ENCODE measurements at places on chromosomes 12 and 14. TPM values are rescaled to one million over a fixed set of nuclear protein-coding genes. Genes with fewer than 3 reads are reported as not detected.

GRCh38 chr12:48995086-48995879, 3.9 kb downstream of the DDN start:
- H3K27ac ChIP-seq: no peak overlapping the region
- H3K4me1 ChIP-seq: peaks cover 27% of the 10 kb centered on the region
- H3K36me3 ChIP-seq: no peaks in the 10 kb centered on the region
- peak; percentile 94 for DNase-seq

DNA sequence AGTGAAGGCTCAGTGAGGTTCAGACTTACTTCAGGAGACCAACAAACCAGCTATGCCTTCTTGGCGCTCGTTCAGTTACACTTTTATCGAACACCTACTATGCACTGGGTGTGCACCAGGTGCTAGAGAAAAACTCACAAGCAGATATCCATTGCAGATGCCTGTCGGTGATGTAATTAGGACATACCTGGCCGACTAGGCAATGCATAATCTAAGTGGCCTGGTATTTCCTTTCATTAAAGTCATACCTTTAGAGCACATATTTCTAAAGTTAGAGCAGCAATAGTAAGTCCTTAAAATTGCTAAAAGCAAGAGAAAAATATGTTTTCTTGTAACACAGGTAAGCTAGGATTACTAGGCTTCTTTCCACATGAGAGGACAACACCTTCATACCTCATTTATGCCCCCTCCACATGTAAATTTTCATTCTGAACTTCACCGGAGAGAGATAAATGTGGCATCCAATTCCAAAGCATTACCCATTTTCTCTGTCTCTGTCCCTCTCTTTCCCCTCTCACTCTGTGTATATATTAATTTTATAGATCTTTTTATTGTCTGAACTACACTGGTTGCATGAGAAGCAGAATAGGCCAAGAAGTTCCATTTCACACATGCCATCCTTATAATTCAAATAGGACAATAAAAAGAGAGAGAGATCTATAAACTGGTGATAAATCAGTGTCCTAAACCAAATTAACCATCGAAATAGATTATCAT, 242.2 kb downstream of the SPTSSA start:
- no peak for DNase-seq
- H3K27ac ChIP-seq: no peak overlapping the region
- H3K36me3 ChIP-seq: no peaks in the 10 kb centered on the region

- H3K27me3 ChIP-seq: no peaks in the 10 kb centered on the region
- H3K36me3 ChIP-seq: no peaks in the 10 kb centered on the region
Observed at GRCh38 chr12:52901715-52902541, 2.9 kb downstream of the KRT8 start.

- peaks cover 8% of the 10 kb centered on the region for H3K36me3 ChIP-seq
- no peak overlapping the region for H3K4me3 ChIP-seq
- no peaks in the 10 kb centered on the region for H3K27me3 ChIP-seq
Observed at GRCh38 chr12:42421844-42422779, 96.1 kb downstream of the PPHLN1 start.

DNA sequence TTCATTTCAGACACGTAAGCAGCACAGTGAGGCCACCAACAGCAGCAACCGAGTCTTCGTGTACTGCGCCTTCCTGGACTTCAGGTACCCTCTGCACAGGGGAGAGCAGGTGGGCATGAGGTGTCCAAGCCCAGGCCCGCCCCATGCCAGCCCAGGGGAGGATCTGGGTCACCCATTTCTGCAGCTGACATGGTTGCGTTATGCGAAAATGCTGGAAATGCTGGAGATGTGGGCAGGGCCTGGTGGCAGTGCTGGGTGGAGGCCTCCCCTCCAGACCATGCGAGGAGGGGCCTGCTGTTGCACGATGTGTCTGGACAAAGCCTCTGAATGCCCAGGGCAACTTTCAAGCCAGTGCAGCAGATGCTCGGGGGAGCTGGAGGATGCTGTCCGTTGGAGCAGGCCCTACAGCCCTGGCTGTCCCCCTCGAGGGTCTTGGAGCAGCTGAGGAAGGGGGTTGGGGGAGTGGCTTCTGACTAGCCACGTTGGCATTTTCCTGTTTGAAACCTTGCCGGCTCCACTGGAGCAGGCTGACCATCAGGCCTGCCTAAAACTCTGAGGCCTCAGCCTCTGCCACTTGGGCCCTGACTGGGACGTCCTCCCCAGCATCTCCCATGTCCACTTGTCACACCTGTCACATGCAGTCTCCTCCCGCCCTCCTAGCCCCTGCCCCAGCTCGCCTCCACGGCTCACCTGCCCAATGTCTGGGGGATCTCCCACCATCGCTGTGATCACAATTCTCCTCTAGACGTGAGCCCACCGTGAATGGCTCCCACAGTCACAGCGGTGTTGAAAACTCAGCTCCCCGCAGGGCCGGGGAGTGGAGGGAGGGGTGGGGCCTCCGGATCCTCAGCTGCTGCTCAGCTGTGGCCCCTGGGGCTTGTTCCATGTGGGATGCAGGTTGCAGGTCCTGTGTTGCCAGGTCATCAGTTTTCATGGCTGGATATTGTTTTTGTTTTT, 123.4 kb downstream of the ADGRD1 start:
- H3K27me3 ChIP-seq: no peaks in the 10 kb centered on the region
- no peak for DNase-seq
- H3K36me3 ChIP-seq: no peaks in the 10 kb centered on the region
- H3K27ac ChIP-seq: no peak overlapping the region
- H3K4me3 ChIP-seq: no peak overlapping the region
- no peaks in the 10 kb centered on the region for H3K4me1 ChIP-seq

GRCh38 chr12:100163416-100164152, 20.9 kb upstream of the BLTP3B start:
- no peaks in the 10 kb centered on the region for H3K27me3 ChIP-seq
- H3K4me3 ChIP-seq: peak overlapping the region; percentile 33
- H3K4me1 ChIP-seq: peaks cover 8% of the 10 kb centered on the region
- no peaks in the 10 kb centered on the region for H3K36me3 ChIP-seq
- no peak overlapping the region for H3K27ac ChIP-seq
- DNase-seq: peak; percentile 93

DNA sequence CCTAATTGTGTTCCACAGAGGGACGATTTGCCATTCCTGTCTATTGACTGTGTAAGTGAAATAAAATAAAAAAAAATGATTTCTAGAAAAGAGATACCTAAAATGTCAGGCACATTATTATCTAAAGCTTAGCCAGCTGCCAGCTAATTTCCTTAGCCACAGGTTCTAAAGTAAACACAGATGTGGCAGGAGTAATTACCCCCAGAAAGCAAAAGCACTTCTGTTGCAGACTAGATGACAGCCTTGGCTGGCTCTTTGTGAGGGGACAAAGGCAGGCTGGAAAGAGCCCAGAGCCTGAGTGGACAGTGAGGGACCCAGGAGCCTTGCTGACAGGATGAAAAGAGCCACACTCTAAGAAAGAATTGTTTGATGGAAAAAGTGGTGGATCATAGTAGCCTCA, 418.1 kb downstream of the LRIG3 start:
- peaks cover 30% of the 10 kb centered on the region for H3K4me1 ChIP-seq
- H3K27ac ChIP-seq: peak overlapping the region; percentile 64
- DNase-seq: peak; percentile 85
- no peaks in the 10 kb centered on the region for H3K36me3 ChIP-seq
- no peaks in the 10 kb centered on the region for H3K27me3 ChIP-seq

The CEBPE gene
- not detected for total RNA-seq

Measured in neural progenitor cell (in vitro differentiated cells).